IPS DF 6.9 (cell line): ENCODE measurements at places on chromosomes 7 and 10.

- no peak overlapping the region for H3K27ac ChIP-seq
- no peak for DNase-seq
- no peak overlapping the region for H3K4me3 ChIP-seq
- no peaks in the 10 kb centered on the region for H3K4me1 ChIP-seq
- no peaks in the 10 kb centered on the region for H3K36me3 ChIP-seq
Measured at GRCh38 chr7:40436710-40437109, 301.9 kb downstream of the SUGCT start.

- no peaks in the 10 kb centered on the region for H3K36me3 ChIP-seq
- no peaks in the 10 kb centered on the region for H3K4me1 ChIP-seq
- H3K27ac ChIP-seq: no peak overlapping the region
- no peak for DNase-seq
- no peaks in the 10 kb centered on the region for H3K27me3 ChIP-seq
Measured at GRCh38 chr10:4407783-4408182, 418.2 kb upstream of the AKR1E2 start.

DNA sequence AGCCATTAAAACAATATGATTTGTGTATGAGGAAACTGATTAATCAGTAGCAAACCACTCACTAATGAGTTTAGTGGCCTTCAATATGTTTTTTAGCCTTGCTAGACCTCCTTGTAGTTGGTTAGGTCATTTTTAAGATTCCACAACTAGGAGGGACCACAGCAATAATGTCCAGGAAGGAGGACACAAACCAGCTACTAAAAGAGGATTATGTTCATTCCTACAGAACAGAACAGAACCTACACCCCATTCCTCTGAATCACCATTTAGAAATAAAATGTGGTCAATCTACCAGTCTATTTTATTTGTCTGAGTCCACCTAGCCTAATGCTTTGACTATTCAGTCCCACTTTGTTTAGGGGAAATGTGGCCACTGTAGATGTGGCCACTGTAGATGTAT, 226.3 kb downstream of the GLI3 start:
- no peak overlapping the region for H3K4me3 ChIP-seq
- no peaks in the 10 kb centered on the region for H3K27me3 ChIP-seq
- no peaks in the 10 kb centered on the region for H3K36me3 ChIP-seq
- no peak for DNase-seq
- H3K27ac ChIP-seq: no peak overlapping the region
- no peaks in the 10 kb centered on the region for H3K4me1 ChIP-seq

DNA sequence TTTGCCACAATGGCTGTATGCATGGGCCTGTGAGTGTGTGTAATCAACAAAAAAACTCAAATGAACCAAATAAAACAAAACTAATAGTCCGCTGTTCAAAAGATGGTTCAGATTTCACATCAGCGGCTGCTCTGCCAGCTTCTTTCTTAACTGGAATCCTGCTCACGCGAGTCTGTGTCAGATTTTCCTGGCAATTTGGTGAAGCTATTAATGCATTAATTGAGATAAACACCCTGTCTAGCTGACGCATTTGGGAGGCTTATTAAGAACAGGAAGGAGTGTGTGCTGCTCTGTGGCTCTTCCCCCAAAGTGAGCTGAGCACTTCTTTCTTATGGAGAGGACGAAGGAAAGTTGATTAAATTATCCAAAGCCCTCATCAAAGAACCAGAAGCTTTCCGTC, 336.6 kb upstream of the MKI67 start:
- H3K27ac ChIP-seq: no peak overlapping the region
- no peak for DNase-seq
- H3K4me3 ChIP-seq: no peak overlapping the region
- no peaks in the 10 kb centered on the region for H3K4me1 ChIP-seq
